ENCODE measurements at places on chromosomes 5 and 9.

DNA sequence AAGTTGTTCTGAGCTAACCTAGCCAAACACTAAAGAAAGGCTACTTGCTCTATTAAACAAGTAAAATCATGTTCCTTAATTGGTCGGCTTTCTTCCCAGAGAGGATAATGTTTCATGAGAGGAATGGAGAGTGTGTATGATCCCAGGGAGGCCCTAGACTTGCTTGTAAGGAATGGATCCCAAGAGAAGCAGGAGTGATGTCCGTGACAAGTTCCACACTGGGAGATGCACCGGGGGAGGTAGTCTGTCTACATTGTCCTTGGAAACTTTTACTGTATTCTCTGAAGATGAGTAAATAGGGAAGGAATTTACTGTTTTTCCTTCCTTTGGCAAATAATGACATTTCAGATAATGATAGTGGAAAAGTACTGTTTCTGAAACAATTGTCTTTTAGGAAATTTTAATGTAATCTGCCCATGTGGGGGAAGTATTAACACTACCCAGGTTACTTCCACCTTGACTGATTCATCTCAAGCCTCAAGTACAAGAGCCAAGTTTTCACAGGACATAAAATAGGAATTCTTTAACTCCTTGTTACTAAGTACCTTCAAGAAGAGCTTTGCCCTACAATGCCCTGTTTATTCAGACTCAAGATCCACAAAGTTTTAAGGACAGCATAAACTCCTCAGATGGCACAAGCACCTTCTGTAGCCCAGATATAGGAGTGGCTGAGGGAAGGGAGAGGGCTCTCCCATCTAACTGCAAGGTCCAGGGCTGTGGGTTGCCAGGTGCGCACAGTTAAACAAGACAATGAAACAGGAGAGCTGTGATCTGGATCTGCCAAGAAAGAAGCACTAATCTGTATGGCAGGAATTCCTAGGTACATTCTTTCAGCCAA is 152.1 kb downstream of the GNA14 start:
- peak; percentile 30 for DNase-seq

DNA sequence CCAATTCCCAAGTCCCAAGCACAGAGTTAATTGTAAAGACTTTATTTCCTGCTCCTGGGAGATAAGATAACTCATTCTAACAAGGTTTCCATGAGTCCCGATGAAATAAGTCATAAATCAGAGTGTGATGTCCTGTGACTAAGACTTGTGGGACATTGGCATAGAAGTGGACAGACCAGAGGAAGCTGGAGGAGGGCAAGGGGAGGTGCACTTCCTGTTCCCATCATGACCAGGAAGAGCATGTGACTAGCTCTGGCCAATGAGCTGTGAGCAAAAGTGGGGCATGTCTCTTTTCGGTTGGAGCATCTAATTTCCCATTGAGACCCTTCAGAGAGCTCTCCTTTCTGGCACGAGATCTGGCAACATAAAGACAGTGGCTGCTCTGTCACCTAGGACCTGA is 100.4 kb downstream of the ZNF354C start:
- no peak for DNase-seq

DNA sequence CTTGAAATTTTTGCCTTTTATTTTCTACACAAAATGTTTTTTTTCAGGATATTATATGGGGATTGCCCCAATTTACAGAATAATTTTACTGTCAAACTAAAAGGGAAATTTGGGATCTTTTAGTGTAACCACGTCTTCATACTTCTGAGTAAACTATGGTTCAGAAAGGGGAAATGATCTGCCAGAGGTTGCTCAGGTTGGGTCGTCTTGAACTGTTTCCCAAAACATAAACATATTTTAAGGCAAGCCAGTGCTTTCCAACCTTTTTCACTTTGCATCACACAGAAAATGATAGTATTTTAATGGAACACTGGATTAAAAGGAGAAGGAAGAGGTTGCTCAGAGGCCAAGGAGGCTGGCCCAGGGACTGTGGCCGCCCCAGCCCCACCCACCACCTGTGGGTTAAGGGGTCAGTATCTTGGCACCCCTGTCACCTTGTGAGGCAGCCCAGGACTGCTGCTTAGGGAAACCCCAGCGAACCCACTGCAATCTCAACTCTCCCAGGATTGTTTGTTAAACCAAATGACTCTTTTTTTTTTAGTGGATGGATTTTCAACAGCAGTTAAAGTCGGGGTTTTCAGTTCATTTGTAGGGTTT is 142.7 kb upstream of the DHFR start:
- no peak for DNase-seq

- peak; percentile 92 for DNase-seq
Measured at GRCh38 chr5:115941051-115941675, 21.1 kb upstream of the LVRN start.

DNA sequence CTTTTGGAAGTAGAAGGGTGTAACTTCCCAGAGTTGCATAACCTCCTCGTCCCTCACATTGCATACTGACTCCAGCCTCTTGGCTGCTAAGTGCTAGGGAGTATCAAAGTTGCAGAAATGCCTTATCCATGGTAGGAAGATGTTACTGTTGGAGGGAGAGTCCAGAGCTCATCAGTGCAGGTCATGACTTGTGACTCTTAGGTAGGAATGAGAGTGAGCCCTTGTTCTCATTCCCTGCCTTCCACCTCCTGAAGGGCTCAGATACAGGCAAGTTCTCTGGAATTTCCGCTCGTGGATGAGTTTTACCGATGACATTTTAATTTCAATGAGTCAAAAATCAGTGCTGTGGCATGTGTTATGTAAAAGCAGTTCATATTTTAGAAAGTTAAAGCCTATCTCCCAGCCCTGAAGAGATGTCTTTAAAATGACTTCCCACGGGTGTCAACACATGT is 17.0 kb downstream of the IRX1 start:
- no peak for DNase-seq
